Mesangial cell (primary cell): ENCODE measurements at places on chromosomes 2 and 18. TPM values are rescaled to one million over a fixed set of nuclear protein-coding genes. Genes with fewer than 3 reads are reported as not detected.

Gene GPR17
- total RNA-seq = not detected in 2 replicates

Gene FARP2
- total RNA-seq = 24.3 and 33.2 TPM in 2 replicates

Gene SNRPD1
- total RNA-seq = 2.5 and 10.3 TPM in 2 replicates

Gene SLC40A1
- 2.6 and 12.3 TPM in 2 replicates for total RNA-seq

Gene SPHKAP
- total RNA-seq = under 0.01 and 0.13 TPM in 2 replicates

Gene RESP18
- total RNA-seq = not detected in 2 replicates

Gene TMEM178A
- 4.4 and 12.5 TPM in 2 replicates for total RNA-seq

Gene PAX8
- total RNA-seq = 118 and 299 TPM in 2 replicates

Gene CPO
- 0.13 TPM in 1 of 2 replicates, not detected in the other for total RNA-seq

Gene BOLL
- not detected in 2 replicates for total RNA-seq

Gene PRSS56
- not detected in 2 replicates for total RNA-seq

Gene BMP10
- total RNA-seq = not detected in 2 replicates

Gene QPCT
- total RNA-seq = 17.9 and 23.2 TPM in 2 replicates

Gene PLCL1
- total RNA-seq = under 0.01 and 0.51 TPM in 2 replicates

Gene IMP4
- total RNA-seq = 84.6 and 133 TPM in 2 replicates

Gene COLEC12
- total RNA-seq = 1.6 and 9.4 TPM in 2 replicates

Gene UGP2
- 40.3 and 54.8 TPM in 2 replicates for total RNA-seq

Gene ANKAR
- total RNA-seq = 0.49 and 4.8 TPM in 2 replicates

Gene HOXD13
- total RNA-seq = not detected in 2 replicates

Gene RFX8
- 0.25 TPM in 1 of 2 replicates, not detected in the other for total RNA-seq

Gene RFTN2
- total RNA-seq = 0.16 and 1.0 TPM in 2 replicates

Gene TEX44
- total RNA-seq = not detected in 2 replicates

Gene MC2R
- not detected in 2 replicates for total RNA-seq

Gene ANKRD30B
- under 0.01 TPM in 1 of 2 replicates, not detected in the other for total RNA-seq

Gene ZNF521
- 3.2 and 4.9 TPM in 2 replicates for total RNA-seq

Gene SCN1A
- not detected in 2 replicates for total RNA-seq

Gene NEURL3
- total RNA-seq = 0.49 and 4.2 TPM in 2 replicates

Gene EPAS1
- 5.7 and 33.5 TPM in 2 replicates for total RNA-seq

Gene AFF3
- 4.1 and 7.4 TPM in 2 replicates for total RNA-seq

Gene RSAD2
- total RNA-seq = 0.25 TPM in 1 of 2 replicates, not detected in the other

Gene FEV
- not detected in 2 replicates for total RNA-seq

Gene SH2D6
- 0.38 TPM in 1 of 2 replicates, not detected in the other for total RNA-seq

Gene HDLBP
- total RNA-seq = 440 and 663 TPM in 2 replicates

Gene SERPINB12
- total RNA-seq = not detected in 2 replicates

Gene RAD51AP2
- total RNA-seq = under 0.01 TPM in 1 of 2 replicates, not detected in the other

Gene TOGARAM2
- total RNA-seq = not detected in 2 replicates

Gene CFAP65
- total RNA-seq = 0.13 TPM in 1 of 2 replicates, not detected in the other

Gene CDK5R2
- total RNA-seq = not detected in 2 replicates
